ENCODE measurements at places on chromosomes 7 and 10. TPM values are rescaled to one million over a fixed set of nuclear protein-coding genes. Genes with fewer than 3 reads are reported as not detected.

The MDFIC gene
- total RNA-seq = 20.1 TPM

The GPR15LG gene
- total RNA-seq = not detected

The SPDYE6 gene
- total RNA-seq = not detected

The SFTPA2 gene
- not detected for total RNA-seq

The EPHB4 gene
- 48.1 TPM for total RNA-seq

The FFAR4 gene
- total RNA-seq = 0.22 TPM

The RAPGEF5 gene
- total RNA-seq = 0.18 TPM

The MKRN1 gene
- total RNA-seq = 53.4 TPM
